ENCODE measurements at places on chromosomes 11 and 22. TPM values are rescaled to one million over a fixed set of nuclear protein-coding genes. Genes with fewer than 3 reads are reported as not detected.

GPHA2 gene
- total RNA-seq: not detected

FTH1 gene
- total RNA-seq: 1,172 TPM

F2 gene
- total RNA-seq: not detected

BARX2 gene
- not detected for total RNA-seq

DRG1 gene
- 66.3 TPM for total RNA-seq

ANO1 gene
- 1.8 TPM for total RNA-seq

SLC1A2 gene
- 0.26 TPM for total RNA-seq

SPTBN2 gene
- total RNA-seq: 0.88 TPM

PKDREJ gene
- not detected for total RNA-seq

MEI1 gene
- total RNA-seq: not detected

CASP4 gene
- 239 TPM for total RNA-seq

ACRV1 gene
- not detected for total RNA-seq

PAMR1 gene
- 22.2 TPM for total RNA-seq

POLR3H gene
- total RNA-seq: 9.8 TPM

PLCB3 gene
- 22.6 TPM for total RNA-seq

KRTAP5-10 gene
- not detected for total RNA-seq

DBX1 gene
- total RNA-seq: not detected

OR2AG1 gene
- total RNA-seq: not detected

FOLR2 gene
- not detected for total RNA-seq

TRIM48 gene
- total RNA-seq: not detected

ABCC8 gene
- not detected for total RNA-seq

MYEOV gene
- 1.0 TPM for total RNA-seq

ANGPTL5 gene
- total RNA-seq: not detected

ALG8 gene
- total RNA-seq: 40.0 TPM

MRGPRX3 gene
- total RNA-seq: not detected

TRIM49B gene
- total RNA-seq: not detected
